Neural progenitor cell (in vitro differentiated cells): ENCODE measurements at places on chromosomes 4 and X. TPM values are rescaled to one million over a fixed set of nuclear protein-coding genes. Genes with fewer than 3 reads are reported as not detected.

Gene ELOVL6
- 45.9 and 54.4 TPM in 2 replicates for total RNA-seq

Gene LCORL
- total RNA-seq = 53.6 and 65.5 TPM in 2 replicates

GRCh38 chr4:7753271-7753670 is 186.4 kb downstream of the AFAP1 start:
- DNase-seq = no peak

GRCh38 chrX:2767631-2768455 is 16.0 kb downstream of the XG start:
- DNase-seq = peak; percentile 52

DNA sequence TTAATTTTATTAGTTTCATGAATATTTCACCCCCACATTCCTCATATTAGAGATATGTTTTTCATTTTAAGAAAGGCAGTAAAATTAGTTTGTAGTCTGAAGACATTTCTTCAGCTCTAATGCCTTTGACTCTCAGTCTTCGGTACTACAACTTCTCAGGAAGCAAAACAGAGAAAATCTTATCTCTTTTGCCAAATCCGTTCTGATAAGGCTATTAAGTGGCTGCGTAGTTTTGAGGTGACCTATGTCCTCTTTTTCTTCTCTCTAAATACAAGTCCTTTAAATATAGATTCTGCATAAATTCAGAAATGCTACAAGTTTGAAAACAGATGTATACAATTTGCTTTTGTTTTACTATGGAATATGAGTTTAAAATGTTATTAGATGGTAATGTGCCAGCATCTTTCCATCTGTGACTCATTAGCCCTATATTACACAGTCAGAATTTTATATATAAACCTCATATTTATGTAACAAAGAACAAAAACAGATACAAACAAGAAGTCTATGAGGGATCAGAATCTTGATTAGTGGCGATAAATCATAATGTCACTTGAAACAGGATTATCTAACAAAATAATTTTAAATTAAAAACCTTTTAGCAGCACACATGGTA is 181.2 kb upstream of the ETNPPL start:
- DNase-seq = no peak

GRCh38 chrX:22249371-22249770 is 23.3 kb upstream of the CBLL2 start:
- DNase-seq = no peak

DNA sequence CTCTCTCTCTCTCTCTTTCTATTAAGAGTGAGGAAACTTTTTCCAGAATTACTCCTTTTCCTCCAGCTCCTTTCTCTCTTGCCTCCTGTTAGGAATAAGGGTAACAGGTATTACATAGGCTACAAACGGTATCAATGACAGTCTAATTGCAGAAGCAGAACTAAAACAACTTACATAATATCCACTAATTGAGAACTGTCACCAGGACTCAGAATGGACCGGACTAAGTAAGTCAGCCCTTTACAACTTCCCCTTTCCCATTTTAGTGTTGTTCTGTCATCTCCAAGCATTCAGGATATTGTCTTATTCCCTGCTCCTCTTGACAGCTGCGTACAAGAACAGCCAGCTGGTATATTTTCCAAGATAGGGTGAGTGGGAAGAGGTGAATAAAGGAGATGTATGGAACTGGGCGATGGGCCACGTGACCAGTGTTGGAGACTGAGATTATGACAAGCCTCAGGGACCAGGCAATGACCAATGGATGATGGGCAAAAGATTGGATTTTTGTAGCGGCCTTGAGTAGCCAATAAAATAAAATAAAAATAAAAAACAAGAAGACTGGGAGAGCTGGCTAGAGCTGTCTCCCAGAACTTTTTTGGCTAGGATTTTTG is 2.3 kb upstream of the FNIP2 start:
- DNase-seq = no peak

DNA sequence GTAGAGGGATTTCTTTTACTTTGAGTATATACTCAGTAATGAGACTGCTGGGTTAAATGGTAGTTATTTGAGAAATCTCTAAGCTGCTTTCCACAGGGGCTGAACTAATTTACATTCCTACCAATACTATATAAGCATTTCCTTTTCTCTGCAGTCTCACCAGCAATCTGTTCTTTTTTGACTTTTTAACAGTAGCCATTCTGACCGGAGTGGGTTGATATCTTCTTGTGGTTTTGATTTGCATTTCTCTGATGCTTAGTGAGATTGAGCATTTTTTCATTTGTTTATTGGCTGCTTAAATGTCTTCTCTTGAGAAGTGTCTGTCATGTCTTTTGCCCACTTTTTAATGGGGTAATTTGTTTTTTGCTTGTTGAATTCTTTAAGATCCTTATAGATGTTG is 43.3 kb downstream of the SPCS3 start:
- DNase-seq = no peak
